CD8-positive, alpha-beta memory T cell (primary cell): ENCODE measurements at places on chromosomes 4 and X. TPM values are rescaled to one million over a fixed set of nuclear protein-coding genes. Genes with fewer than 3 reads are reported as not detected.

- no peak overlapping the region for H3K4me3 ChIP-seq
- H3K27me3 ChIP-seq = no peaks in the 10 kb centered on the region
- no peak for DNase-seq
- H3K4me1 ChIP-seq = no peaks in the 10 kb centered on the region
- H3K36me3 ChIP-seq = no peaks in the 10 kb centered on the region
Measured at GRCh38 chr4:38080061-38080974, 120.1 kb downstream of the PTTG2 start.

DNA sequence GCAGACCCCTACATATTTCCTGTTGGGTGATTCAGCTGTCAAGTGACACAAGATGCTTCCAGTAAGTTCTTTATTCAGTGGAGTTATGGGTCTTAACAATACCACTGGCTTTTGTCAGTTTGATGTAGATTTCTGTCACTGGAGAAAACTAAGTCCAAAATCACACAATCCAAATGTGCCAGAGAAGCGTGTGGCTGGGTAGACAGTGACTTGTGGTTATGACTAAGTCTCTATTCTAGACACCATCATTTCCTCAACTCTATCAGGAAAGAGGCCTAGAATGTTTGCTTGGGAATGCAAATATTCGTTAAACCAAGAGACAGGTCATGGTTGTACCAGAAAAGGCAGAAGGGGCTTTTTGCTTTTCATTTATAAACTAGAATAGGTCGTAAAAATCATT, 54.4 kb upstream of the HS3ST1 start:
- no peaks in the 10 kb centered on the region for H3K27me3 ChIP-seq
- peaks cover 18% of the 10 kb centered on the region for H3K4me1 ChIP-seq
- no peak overlapping the region for H3K27ac ChIP-seq

DNA sequence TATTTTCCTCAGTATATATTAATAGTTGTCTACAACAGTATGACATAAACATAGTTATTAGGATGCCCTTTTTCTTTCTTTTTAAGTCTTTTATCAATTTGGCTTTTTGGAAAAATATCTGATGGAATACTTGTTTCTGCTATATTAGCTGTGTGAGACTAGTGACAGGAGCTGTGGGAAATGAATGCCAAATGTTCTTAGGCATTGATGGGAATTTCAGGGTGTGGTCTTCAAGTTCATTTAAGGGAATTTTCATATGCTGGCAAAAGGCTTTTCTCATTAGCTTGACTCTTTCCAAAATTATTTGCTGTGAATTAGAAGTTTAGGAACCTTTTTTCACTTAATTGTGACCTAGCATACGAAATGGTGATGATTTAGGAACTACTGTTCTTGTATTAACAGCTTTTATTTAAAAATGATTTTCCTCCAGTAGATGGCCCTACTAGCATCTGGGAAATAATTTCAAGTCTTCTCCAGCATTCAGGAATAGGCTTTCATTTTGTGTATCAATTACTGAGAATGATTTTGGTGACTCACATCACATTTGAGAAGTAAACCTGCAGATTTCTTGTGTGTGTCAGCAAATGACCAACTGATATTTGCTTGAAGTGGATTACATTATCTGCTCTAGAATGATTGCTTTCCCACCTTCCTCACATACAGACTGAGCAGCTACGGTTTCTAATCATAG, 70.9 kb downstream of the HTT start:
- no peaks in the 10 kb centered on the region for H3K27me3 ChIP-seq
- no peak overlapping the region for H3K4me3 ChIP-seq
- H3K4me1 ChIP-seq = no peaks in the 10 kb centered on the region
- DNase-seq = no peak

DNA sequence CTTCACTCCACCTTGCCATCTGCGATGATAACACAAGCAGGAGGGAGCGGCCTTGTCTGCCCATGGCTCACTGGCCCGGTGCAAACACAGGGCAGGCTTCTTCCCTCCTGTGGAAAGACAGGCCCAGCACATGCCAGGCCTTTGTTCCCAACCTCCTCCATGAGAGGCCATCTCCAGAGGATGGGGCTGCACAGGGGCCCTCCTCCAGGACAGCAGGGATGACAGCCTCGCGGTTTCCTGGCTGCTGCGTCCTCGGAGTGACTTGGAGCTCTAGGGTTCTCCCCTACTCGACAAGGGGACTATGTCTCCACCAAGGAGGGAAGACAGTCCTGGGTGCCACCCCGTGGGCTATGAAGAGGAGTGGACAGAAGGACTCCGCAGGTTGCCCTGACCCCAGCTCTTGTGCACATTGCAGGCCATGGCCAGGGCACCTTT, 21.8 kb downstream of the RNF212 start:
- no peaks in the 10 kb centered on the region for H3K4me1 ChIP-seq
- H3K27ac ChIP-seq = no peak overlapping the region
- no peaks in the 10 kb centered on the region for H3K27me3 ChIP-seq
- H3K36me3 ChIP-seq = no peaks in the 10 kb centered on the region
- DNase-seq = no peak
- no peak overlapping the region for H3K4me3 ChIP-seq

TRO gene
- 3.4 TPM for total RNA-seq
